Stimulated activated CD4-positive, alpha-beta T cell treated with anti-CD3 and anti-CD28 coated beads, Interleukin-4, amount 100 ng/mL, for 4 hours (primary cell): ENCODE measurements at places on chromosomes 3 and 15.

GRCh38 chr3:53948174-53948573, 56.5 kb upstream of the SELENOK start:
- no peak for DNase-seq

GRCh38 chr3:45568848-45569762, 25.4 kb upstream of the LIMD1 start:
- no peak for DNase-seq

DNA sequence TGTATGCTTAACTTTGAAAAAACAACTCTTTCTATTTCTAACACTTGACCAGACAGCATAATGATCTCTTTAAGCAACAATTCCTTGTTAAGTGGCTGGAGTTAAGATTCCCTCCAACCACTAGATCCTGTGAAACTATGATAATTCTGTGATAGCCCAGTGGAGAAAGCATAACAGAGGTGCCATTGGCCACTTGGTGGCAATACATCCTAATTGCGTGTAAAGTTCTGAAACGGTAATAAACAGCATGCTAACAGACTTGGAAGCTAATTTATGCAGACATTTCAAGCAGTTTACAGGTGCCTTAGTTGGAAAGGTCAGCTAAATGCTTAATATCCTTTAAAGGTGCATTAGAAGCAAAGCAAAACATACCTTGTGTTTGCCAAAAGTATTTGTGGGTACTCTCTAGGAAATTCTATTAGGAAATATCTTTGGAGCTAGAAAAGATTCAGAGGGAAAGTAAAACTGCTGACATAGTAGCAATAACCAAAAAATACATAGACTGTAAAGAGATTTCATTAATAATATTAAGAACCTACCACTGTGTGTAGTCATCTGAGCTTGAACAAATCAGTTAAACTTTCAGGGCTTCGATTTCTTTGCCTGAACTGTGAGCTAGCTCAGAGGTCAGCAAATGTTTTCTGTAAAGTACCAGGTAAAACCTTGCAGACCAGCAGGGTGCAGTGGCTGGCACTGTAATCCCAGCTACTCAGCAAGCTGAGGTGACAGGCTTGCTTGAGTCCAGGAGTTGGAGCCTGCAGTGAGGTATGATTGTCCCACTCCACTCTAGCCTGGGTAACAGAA, 19.0 kb upstream of the CSTA start:
- no peak for DNase-seq

- DNase-seq = no peak
Measured at GRCh38 chr15:71810256-71811035, at the start of gene NR2E3. TSS of gene NR2E3 (plus strand) at chr15:71810554. CDS start at chr15:71810744, 190 bp downstream.

DNA sequence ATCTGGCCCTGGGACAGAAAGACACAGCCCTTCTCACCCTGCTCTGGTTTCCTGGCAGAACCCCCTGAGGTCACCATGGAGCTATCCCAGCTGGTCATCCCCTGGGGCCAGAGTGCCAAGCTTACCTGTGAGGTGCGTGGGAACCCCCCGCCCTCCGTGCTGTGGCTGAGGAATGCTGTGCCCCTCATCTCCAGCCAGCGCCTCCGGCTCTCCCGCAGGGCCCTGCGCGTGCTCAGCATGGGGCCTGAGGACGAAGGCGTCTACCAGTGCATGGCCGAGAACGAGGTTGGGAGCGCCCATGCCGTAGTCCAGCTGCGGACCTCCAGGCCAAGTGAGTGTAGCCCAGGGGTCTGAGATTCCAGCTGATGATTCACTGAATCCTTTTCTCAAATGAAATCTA, 61.7 kb downstream of the BOC start:
- DNase-seq = no peak

DNA sequence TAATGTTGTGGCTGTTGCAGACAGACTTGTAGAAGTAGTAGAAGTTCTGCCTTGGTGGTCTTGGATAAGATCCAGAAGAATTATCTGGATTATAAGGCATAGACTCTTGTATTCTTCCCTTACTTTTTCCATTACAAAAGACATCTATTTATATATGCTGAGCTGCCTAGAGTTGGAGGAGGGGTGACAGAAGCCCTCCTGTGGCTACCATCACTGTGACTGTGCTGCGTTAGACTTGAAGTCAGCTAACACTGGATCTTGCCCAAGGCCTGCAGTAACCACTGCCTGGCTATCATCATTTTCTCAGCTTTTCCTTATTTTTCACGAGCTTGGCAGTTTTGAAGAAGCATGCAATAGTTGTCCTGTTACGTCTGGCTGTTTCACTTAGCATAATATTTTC, 684.8 kb upstream of the BCHE start:
- DNase-seq = no peak

DNA sequence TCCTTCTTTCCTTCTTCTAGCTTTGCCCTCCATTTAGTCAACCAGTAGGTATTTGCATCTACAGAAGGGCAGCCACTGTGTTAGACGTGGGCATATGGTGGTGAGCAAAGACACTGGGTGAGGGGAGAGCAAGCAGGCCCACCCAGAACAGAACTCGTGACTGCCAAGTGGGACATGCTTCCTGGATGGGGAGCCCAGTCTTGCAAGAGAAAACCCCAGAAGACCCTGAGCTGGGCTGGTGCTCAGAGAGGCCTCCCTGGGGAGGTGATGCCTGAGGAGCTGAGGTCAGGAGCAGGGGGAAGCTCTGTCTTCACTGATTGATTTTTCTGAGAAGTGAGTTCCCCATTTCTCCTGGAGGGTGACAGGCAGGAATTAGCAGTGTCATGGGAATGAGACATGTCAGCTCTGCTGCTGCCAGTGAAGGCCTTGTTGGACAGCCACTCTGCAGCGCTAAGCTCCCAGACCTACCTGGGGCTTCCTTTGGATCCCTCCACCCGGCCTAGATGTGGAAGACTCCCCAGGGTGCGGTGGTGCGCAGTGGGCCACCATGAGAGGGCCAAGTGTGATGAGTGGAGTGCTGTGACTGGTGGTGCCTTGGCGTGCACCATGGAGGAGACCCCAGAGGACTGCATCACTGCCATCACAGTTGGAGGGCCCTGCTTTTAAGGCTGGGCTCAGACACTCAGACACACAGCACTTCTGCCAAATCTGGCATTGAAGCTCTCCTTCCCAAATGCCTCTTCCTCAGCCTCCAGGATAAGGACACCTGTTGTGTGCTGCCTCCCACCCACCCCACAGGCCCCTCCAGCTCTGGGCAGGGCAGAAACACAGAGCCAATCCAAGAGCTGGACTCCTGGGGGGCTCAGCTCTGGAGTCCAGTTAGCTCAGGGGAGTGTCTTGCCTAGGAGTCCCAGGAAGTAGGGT, 40.0 kb upstream of the TOPBP1 start:
- no peak for DNase-seq

GRCh38 chr15:70242951-70243685, 145.4 kb upstream of the TLE3 start:
- DNase-seq = no peak

DNA sequence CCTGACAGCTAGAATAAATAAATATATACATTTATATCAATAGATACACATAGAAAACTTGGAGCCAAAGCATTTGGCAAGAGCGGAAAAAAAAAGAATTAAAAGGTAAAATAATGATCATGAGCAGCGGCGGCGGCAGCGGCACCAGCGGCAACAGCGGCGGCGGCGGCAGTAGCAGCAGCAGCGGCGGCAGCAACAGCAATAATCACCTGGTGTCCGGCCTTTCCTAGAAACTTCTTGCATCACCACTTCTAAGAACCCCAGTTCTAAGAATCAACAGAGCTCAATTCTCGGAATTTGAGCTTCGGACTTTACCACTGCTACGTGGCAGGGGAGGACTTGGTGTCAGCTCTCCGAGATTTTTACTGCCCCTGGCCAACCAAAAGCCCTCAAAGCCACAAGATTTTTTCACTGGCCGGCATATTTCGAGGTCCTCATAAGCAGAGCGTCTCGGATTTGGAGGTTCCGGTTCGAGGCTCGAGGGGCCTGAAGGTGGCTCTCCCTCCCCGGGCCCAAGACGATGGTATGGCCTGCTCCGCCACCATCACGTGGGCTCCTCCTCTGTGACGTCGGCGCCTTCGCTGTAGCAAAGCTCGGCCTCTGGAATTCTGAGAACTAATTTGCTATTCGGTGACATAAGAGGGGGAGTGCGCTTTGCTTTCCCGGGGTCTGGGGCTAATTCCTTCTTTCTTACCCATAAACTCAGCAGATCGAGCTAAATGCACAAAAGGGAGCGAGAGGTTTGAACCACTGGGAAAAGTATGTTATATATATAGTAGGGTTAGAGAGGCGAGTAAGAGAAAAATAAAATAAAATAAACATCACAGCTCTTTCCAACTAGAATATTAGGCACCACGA, at the start of gene BCL6:
Gene BCL6 (minus strand): TSS at position 268 of the 858 bp plus-strand sequence. CDS start 11,775 bp downstream, outside the sequence.
- peak; percentile 77 for DNase-seq

DNA sequence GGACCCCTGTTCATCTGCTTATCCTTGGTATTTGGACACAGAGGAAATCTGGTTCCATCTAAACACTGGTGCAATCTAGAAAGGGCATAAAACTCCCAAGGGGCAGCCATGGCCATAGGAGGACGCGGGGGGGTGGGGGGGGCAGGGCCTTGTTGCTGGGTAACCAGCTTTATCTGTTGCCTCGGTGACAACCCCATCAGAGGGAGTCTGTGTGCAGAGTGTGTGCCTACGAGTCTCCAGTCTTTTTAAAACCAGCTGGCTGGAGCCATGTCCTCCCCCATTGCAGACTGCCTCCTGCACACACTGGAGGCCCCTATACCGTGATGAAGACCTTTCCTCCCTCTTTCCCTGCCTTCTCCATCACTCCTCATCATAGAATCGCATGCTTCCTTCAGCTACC, 26.4 kb upstream of the CORO2B start:
- no peak for DNase-seq

GRCh38 chr3:56916716-56917360, 115.1 kb upstream of the ARHGEF3 start:
- DNase-seq = no peak

DNA sequence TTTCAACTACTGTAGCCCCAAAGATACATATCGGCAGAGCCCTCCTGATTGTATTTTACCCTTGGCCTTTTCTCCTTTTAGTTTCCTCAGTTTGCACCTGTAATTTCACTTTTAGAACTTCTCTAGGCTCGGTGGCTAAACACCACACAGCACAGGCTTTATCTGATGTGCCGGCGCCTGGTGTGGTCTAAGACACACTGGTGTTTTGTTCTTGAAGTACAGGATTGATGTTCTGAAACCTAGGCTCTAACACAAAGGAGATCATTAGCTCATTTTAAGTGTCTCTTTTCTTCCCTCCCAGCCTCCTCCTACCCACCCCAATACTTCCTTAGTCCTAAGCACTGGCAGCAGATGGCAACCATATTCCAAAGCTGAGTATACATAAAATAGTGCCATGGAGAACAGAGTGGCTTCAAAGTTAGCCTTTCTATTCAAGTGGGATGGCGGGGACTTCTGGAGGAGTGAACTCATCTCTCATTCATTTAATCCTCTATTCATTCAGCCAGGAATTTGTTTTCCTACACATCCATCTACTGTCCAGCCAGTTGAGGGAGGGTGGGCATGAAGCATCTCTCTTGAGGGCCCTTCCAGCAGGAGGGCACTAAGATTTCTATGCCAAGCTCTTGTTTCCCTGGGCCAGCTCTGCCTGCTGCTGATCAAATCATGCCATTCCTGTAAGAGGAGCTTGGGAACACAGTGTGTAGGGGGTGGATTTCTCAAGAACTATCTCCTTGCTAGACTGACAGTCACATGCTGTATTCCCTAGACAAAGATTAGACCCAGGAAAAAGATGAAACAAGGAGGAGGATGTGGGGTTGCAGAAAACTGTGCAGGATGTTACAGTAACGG, 71.2 kb downstream of the TIGIT start:
- DNase-seq = no peak

- DNase-seq = no peak
Measured at GRCh38 chr15:45221967-45222366, 30.1 kb upstream of the SLC28A2 start.

- no peak for DNase-seq
Measured at GRCh38 chr3:25592510-25592968, 72.2 kb downstream of the TOP2B start.

- no peak for DNase-seq
Measured at GRCh38 chr15:47834093-47834492, 116.8 kb downstream of the SEMA6D start.

GRCh38 chr3:193938613-193939012, 197.3 kb upstream of the HES1 start:
- DNase-seq = no peak

DNA sequence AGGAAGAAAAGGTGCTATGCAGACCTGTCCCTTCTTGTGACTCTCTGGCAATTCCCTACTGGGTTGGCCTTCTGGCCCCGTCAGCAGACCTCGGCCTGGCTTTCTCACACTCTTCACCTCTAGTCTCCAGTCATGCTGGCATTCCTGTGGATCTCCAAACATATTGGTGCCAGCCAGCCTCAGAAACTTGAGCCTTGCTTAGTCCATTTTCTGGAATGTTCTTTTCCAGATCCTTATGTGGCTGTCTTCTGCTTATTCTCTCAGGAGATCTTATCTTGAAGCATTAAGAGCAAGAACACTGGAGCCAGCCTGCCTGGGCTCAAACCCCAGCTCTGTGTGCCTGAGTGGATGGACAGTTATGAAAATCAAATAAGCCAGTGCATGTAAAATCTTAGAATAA, 88.2 kb upstream of the NTRK3 start:
- DNase-seq = no peak

GRCh38 chr15:31427411-31427810, 100.8 kb downstream of the KLF13 start:
- no peak for DNase-seq

DNA sequence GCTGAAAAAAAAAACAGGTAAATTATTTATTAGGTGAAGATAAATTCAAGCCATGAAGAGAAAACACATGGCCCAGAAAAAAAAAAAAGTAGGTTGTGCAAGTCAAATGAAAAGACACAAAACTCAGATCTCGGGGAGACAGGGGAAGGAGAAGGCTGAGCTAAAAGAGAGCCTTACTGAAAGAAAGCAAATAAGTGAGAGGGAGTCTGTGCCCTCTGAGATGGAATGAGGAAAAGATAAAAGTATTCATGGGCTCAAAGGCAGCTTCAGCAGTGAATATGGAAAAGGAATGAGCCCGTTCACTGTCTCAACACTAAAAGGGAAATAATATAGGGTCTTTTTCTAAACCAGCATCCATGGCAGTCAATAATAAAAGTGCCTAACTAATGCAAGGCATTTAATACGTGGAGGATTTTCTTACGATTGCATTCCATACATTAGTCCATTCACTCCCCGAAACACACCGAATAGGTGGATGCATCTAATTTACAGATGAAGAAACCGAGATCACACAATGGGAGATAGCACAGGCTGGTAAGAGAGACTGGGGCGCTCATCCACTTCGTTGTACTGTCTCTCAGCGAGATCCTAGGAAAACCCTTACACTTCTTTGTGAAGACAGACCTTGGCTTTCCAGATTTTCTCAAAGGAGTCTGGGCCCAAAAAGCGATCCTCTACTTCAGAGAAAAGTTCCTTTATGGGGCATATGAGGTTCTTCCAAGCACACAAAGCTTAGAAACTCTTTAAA, 1.1 kb downstream of the TFDP2 start:
- DNase-seq = no peak

DNA sequence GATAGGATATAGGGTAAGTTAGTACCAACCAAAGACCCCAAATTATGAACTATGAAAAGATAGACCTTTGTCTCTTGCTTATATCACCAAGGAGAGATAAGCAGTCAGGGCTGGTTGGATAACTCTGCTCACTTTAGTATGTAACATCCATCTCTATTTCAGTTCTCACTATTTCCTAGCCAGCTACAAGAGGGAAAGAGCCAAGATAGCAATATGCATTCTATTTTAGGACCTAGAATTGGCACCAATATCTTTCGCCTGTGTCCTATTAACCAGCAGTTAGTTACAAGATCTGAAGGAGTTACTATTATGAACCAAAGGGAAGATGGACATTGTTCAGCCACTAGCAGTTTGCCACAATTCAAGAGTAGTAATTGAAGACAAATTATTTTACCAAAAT, 457.5 kb downstream of the NSUN3 start:
- DNase-seq = no peak

GRCh38 chr15:23897091-23897490, 210.0 kb upstream of the NDN start:
- no peak for DNase-seq
